ENCODE measurements at places on chromosomes 2 and 18.

DNA sequence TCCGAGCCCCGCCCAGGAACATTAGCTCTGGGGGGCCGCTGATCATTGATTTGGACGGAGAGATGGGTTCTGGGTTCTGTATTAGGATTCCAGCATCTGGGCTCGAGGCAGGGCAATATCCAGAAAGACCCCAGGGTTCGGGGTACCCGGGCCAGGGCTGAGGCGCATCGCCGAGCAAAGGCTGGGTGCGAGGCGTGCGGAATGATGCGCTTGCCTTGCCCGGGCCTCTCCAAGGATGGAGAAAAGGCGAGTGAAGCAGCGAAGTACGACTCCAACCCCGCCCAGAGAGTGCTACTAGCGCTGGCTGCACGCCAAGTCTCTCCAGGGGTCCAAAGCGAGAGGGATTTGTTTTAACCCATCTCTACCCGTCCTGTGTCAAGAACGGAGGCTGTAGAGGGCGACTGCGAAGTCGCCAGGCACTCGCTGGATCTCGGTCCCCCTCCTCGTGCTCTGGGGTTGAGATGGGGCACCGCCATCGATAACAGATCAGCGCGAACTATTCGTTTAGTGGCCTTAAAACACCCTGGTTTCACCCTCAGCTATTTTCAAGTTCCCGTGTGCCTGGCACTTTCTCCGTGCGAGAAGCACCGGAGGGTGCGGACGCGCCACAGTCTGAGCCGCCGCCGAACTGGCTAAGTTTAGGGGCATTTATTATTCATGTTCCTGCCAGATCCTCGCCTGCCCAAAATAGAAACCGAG is 1.9 kb downstream of the ADCYAP1 start:
- no peak for DNase-seq

- no peak for DNase-seq
Measured at GRCh38 chr2:182503886-182504285, 77.0 kb upstream of the PDE1A start.

GRCh38 chr2:61799099-61799498 is 54.8 kb downstream of the FAM161A start:
- DNase-seq, result no peak

DNA sequence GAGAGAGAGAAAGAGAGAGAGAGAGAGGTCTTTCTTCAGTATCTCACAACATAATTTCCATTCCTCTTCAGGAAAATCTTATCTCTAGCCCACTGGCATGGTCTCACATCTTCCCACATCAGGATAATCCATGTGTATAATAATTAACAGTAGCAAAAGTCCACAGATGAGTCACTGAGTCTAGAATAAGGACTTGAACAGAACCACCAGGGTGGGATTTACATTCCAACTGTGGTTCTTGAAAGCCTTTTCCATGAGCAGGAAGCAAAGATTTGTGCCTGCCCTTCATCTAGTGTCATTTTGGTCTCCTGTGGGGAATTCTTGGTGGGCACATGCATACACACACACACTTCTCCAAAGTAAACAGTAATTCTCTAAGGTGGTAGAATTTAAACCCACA is 107.1 kb upstream of the TCF4 start:
- no peak for DNase-seq
